NCI-H2081 treated with DMSO at 0.1 percent for 48 hours (cell line): ENCODE measurements at places on chromosomes 2 and 18.

GRCh38 chr2:23692851-23693605 lies 233.9 kb downstream of the ATAD2B start:
- DNase-seq = no peak

- no peak for DNase-seq
These were observed 140.4 kb upstream of the APCDD1 start for GRCh38 chr18:10314066-10314465.

- no peak for DNase-seq
These were observed 61.2 kb downstream of the DCC start for GRCh38 chr18:52401236-52401635.

DNA sequence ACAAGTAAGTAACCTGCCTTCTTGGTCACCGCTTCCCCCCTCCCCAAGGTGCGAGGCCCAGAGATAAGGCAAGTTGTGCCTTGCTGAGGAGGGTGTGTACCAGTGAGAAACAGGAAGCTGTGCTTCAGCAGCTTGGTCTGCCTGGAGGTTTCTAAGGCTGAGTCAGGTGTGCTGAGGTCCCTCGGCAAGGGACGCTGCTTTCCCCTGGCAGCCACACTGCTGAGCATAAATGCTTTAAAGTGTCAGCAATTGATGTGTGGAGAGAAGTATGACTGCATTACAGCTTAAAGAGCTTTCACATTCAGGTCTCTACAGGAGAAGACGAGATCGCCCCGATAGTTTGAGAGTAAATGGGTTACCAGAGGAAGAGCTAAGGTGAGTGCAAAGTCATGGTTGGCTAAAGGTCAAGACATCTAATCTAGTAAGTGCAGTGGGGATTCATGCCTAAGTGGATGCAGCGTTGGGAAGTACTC lies 86.9 kb downstream of the LIMS1 start:
- DNase-seq = peak; percentile 68

GRCh38 chr2:173978447-173978846 lies 13.3 kb upstream of the SP3 start:
- DNase-seq = no peak

- no peak for DNase-seq
These were observed 175.1 kb downstream of the GULP1 start for GRCh38 chr2:188466761-188467160.

DNA sequence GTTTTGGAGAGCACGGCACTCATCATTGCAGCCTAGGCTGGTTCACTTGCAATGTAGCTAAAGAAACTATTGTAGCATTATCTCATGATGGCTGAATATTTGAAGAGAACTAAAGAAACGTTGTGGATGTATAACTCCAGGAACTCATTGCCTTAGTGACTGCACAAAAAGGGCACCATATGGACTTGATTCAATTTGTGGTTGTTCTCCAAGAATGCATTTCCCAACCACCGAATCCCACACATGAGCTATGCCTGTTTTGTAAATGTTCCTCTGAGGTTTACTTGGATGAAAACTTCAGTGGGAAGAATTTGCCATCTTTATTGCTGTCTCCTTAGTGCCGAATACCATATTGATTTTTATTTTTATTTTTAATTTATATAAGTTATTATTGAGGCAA lies 43.5 kb downstream of the DOK6 start:
- DNase-seq = no peak

DNA sequence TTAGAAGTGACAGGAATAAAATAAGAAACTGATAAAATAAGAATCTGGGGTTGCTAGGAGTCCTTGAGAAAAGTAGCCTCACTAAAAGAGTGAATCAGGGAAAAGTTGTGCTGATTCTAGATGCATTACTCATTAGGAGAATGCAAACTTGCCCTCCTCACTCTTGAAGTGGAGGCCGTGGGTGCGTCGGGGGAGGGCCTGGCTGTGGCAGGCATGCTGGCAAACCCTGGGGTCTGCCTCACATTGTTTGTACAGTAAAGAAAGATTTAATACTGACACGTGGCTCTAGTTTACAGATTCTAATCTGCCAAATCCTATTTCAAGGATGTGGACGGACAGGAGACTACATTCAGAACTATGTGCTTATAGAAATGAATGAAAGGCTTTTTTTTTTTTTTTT lies 41.9 kb downstream of the TANC1 start:
- no peak for DNase-seq

- no peak for DNase-seq
These were observed 696.8 kb downstream of the LRRTM4 start for GRCh38 chr2:76825140-76825970.

DNA sequence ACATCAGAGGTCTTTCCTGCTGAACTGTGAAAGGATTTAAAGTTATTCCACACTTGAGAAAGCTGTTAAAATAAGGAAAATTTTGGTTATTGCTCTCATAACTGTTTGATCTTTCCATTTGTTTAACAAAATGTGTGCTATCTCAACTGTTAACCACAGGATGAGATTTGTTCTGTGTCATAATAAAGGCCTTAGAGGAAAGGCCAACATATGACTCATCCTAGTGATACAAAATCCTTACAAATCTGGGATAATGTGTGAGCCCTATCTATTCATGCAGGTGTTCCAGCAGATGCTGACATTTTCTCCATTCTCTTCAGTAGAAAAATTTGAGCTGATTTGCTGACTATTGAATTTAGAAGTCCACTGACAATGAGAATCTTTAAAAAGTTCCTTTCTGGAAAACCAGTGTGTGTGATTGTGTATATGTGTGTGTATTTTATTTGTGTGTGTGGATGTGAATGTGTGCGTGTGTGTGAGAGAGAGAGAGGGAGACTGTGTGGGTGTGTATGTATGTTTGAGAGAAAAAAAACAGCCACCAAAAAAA lies 1111.9 kb upstream of the GYPC start:
- no peak for DNase-seq

DNA sequence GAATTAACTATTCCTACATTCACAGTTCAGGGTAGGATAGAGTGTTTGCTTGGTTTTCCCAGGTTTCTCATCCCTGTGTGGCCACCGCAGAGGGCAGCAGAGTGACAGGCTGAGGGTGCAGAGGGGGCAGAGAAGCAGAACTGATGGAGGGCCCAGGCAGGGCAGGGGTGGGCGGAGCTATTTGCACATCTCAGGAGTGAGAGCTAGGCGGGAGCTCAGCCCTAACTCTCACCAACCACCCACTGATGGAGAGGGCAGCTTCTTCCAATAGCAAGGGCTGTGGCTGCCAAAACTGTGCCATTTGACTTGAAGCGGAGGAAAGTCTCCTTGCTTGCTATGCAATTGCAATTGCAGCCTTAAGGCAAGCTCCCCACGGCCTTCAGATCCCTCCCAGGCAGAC lies 12.0 kb upstream of the DARS1 start:
- no peak for DNase-seq

- no peak for DNase-seq
These were observed 84.2 kb upstream of the PIK3C3 start for GRCh38 chr18:41870817-41871216.

- no peak for DNase-seq
These were observed 54.3 kb upstream of the BZW1 start for GRCh38 chr2:200757399-200757798.

GRCh38 chr18:28766721-28767120 lies 589.8 kb upstream of the CDH2 start:
- DNase-seq = no peak

DNA sequence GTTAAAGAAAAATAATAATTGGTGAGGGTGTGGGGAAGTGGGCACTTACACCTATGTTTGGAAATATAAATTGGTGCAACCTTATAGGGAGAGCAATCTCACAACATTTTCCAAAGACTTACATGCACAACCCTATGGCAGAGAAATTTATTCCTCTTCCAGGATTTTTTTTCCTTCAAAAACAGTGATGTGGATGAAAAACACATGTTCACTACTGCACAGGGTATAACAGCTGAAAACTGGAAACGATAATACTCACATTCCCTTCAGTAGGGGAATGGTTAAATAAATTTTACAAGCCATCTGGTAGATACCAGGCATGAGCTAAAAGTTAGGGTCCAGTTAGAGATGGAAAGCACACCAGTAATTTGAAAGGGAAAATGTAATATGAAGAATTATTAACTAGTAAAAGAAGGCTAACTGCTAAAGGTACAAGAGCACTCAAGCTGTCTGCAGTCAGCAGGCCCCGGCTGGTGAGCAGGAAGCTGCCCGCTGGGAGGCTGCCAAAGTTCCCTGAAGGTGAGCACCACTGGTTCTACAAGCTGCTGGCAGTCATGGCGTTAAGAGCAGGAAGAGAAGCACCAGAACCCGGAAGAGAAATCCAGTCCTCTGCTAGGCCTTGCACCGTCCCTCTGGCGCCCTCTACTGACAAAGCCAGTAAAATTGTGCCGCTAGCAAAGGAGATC lies 28.4 kb upstream of the CASP8 start:
- DNase-seq = peak; percentile 86

DNA sequence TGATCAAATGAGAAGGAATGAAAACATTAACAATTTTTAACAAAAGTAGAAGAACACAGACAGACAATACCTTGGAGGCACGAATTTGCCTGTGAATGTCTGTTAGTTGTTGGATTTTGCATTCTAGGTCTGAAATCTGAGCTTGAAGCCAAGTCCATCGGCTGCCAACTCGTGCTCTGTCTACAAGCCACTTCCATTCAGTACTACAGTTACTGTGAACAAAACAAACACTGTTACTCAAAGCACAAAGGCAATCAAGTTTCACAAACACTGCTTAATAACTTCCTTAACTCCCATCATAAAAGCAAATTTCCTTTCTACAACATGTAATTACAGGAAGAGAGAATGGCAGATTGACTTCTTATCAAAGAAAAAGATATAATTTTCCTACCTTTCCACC lies 42.2 kb downstream of the KANSL1L start:
- DNase-seq = peak; percentile 86

GRCh38 chr2:199928626-199929025 lies 17.5 kb downstream of the C2orf69 start:
- DNase-seq = no peak

GRCh38 chr2:8654041-8654440 lies 27.8 kb upstream of the ID2 start:
- no peak for DNase-seq

- DNase-seq = no peak
These were observed at the start of gene GPR75 for GRCh38 chr2:53859206-53860181. Gene GPR75 (minus strand): TSS chr2:53859967. CDS start chr2:53854756, 5,211 bp downstream.

DNA sequence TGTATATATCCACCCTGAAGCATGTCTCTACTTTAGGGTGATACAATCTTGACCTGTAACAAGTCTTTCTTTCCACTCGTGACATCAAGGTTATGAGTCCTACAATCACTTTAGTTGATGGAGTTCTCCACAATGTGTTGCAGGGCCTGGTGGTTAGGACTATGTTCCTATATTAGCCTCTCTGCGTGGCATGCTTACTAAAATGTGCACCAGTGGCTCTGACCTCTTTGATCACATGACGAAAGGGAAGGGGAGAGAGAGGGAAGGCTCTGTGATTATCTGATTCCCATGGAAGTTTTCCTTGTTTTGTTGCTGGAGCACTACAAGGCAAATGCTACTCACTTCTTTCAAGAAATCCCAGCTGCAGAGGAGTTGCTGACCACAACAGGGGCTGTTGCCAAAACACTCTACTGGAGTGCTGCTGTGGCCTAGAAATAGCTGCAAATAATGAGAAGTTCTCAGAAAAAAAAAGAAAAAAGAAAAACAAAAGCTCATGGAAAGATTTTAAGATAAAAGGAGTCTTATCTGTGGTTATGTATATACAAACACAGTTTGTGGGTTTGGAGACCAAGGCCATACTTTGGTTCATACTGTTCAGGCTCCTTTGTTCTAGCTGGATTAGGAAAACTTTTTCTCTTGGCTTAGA lies 272.8 kb upstream of the MMADHC start:
- DNase-seq = no peak

GRCh38 chr2:65660340-65660739 lies 227.9 kb upstream of the SPRED2 start:
- no peak for DNase-seq

GRCh38 chr2:10775021-10775780 lies 37.4 kb downstream of the PDIA6 start:
- DNase-seq = no peak

GRCh38 chr2:231413456-231413855 lies 17.9 kb downstream of the B3GNT7 start:
- DNase-seq = no peak

- no peak for DNase-seq
These were observed 212.3 kb upstream of the TRIB2 start for GRCh38 chr2:12504443-12504842.

- no peak for DNase-seq
These were observed 42.2 kb downstream of the LBH start for GRCh38 chr2:30273574-30273929.

DNA sequence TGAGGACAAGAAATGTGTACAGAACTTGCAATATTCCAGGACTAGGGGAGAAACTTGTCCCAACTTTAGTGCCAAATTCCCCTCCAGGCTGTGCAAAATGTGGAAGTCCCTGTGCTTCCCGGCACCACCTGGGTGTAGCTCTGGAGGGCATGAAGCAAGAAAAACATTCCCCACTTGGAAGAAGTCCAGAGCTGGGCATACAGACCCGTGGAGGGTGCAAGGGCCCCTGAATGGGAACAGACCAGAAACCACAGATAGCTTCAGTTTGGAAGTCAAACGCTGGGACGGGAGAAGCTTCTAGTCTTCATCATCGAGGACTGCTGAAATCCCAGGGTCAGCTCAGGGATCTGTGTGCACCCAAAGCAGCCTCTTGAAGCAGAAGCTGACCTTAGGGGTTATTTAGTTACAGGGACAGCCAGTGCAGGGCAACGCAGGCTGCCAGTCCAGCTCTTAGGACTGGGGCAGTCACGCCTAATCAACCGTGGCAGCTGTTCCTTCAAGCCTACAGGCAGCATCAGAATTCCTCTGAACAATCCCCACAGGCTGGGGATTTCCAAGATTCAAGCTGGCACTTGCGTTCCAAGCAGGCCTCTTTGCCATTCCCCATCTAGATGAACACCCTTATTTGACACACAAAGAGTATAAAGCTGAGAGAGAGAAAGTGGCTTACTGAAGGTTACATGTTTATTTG lies 269.4 kb downstream of the LOXHD1 start:
- no peak for DNase-seq

DNA sequence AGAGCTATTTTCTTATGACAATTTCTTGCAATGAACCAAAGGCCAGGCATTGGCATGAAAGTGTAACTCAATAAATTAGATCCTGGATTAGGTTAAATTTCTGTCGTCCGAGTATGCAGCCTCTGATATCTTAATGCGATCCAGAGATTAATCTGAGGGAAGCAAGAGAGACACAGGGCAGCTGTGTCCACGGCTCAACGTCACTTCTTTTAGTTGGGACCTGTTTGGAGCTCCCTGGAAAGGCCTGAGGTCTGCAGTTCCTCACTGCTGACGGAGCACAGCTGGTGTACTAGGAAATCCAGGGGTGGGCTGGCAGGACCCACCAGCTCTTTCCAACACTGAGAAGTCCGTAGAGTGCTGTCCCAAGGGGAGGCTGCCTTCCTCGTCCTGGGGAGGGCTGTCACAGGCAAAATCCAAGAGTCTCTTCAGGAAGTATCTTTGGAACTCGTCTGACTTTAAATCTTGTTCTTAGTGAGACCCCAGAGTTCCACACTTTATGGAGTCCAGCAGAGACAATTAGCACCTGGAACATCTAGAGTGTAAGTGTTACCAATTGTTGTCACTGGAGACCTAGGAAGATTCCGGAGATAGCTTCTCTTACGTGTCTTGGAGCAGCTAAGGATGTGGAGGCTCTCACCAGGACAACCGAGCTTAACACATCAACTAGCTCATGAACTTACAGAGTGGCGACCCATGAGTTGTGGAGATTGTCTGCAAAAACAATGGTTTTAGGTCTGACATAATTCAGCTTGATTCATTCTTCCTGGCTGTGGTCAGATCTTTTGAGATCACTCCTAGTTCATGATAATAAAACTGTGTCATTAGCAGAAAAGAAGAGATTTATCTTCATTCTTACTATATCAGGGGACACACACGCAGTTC lies 173.7 kb downstream of the ACKR3 start:
- DNase-seq = no peak

GRCh38 chr18:73614812-73615211 lies 532.8 kb downstream of the FBXO15 start:
- DNase-seq = no peak
